Heart left ventricle (tissue), 16 donors: ENCODE measurements at places on chromosomes 1 and 21. TPM values are rescaled to one million over a fixed set of nuclear protein-coding genes. Genes with fewer than 3 reads are reported as not detected.

Gene HES3
- total RNA-seq = not detected

Gene CLCA1
- total RNA-seq = not detected

GRCh38 chr1:157198619-157199420 is 60.6 kb upstream of the ETV3 start:
- no peak for DNase-seq

DNA sequence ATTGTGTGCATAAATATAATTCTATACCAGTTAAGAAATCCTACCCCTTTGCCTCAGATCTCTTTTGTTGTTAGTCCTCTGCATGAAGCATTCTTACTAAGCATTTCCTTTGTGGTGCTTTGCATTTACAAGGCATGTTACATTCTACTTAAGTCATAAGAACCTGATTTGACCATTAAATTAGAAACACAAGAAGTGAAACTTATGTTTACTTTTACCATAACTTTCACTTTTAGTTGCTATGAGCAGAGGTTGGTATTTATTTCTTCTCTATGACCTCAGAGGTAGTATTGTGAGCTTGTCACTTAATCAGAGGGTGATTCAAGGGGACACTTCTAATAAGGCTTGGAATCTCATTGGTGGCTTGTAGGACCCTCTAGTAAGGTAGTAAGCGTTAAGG is 9.0 kb downstream of the FAM20B start:
- DNase-seq = no peak

DNA sequence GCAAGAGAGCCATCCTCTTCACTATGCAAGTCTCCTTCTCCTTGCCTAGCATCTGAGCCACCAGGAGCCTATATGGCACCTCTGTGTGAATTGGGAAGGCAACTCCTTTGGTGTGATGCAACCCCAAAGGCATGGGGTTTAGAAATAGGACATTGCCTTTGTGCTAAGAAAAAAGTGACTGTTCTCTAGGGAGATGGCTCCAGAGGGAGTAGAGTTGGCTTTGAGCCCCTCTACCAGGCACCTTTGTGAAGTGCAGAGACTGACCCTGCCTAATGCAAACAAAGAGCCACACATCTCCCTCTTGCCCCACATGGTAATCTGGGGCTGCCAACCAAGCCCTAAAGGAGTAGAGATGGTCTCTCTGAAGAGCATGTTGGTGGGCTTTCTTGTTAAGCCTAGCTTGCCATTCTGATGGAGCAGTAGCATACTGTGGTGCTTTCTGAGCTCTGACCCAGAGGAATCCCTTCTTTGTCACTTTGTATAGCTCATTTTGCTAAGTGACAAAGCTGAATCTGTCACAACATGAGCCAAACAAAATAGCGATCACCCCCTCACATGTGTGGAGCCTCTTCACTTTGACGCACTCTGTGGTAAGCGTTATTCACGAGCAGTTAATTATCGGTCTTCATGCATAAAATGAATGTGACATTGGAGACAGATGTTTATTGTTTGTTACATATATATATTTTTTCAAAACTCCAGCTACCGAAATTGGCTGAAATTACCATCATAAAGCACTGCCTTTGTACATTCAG is 74.4 kb downstream of the RWDD3 start:
- DNase-seq = no peak

Gene HSPA6
- total RNA-seq = 0.27 TPM

DNA sequence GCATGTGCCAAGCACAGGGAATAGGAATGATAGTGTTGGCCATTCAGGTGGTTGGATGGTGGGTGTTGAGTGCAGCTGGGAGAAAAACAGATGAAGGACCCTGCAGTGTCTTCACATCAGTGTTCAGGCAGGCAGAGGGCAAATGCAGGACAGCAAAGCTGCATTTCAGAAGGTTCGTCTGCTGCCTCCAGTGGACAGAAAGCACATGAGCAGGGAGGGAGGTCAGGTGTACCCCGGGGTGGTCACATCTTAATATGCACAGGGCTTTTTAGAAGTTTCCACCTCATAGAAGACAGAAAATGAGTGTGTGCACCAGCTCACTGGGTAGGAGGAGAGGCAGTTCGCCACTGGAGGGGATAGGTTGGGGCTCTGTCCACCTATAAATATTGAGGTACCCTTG is 184.9 kb downstream of the SLC35F3 start:
- no peak for DNase-seq

DNA sequence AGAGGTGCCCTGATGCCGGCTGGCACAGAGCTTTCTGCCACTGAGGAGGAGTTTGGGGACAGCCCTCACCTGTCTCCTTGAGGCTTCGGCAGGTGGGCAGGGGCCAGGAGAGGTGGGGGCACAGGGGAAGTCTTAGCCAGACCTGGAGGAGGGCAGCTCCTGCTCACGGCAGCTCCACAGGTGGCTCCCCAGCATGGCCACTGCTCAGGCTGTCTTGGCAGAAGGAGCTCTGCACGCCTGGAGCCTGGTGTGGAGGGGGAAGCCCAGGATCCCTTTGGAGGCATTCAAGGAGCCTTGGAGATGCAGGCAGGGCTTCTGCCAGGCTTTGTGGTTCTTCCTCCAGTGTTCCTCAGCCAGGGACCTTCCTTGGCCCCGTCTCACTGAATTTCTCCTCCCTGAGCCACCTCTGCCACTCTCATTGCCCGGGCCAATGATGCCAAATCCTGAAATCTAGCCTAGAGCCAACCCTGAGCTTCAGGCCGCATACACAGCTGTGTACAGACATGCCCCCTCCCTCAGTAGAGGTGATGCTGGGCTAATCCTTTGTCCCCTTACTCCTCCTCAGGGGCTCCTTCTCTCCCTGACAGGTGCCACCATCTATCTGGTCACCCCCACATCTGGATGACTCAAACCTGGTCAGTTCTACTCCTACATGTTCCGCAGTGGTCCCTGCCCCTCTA is 251.8 kb upstream of the VAMP3 start:
- no peak for DNase-seq

- DNase-seq = no peak
Measured at GRCh38 chr1:85568660-85569059, 11.9 kb upstream of the CCN1 start.

DNA sequence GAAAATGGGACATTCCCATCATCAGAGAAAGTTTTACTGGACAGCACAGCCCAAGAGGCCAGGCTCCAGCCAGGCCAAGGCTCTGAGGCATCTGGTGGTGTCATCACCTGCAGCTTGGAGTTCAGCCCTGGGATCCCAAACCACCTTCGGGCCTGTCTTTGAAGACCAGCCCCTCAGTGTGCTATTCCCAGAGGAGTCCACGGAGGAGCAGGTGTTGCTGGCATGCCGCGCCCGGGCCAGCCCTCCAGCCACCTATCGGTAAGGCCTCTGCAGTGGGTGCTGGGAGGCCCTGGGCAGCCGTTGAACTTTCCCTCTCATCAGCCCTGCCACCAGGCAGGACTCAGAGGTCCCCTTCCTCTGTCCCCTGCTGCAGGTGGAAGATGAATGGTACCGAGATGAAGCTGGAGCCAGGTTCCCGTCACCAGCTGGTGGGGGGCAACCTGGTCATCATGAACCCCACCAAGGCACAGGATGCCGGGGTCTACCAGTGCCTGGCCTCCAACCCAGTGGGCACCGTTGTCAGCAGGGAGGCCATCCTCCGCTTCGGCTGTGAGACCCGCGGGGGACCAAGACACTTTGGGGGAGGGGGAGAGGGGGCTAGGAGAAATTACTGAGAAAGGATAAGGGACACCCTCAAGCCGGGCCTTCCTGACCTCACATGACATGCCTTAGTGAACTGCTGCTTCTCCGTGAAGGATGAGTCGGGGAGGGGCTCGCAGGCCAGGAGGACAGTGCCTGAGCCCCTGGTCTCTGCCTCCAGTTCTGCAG is 15.0 kb downstream of the CNTN2 start:
- DNase-seq = no peak

Gene HES2
- total RNA-seq = not detected

DNA sequence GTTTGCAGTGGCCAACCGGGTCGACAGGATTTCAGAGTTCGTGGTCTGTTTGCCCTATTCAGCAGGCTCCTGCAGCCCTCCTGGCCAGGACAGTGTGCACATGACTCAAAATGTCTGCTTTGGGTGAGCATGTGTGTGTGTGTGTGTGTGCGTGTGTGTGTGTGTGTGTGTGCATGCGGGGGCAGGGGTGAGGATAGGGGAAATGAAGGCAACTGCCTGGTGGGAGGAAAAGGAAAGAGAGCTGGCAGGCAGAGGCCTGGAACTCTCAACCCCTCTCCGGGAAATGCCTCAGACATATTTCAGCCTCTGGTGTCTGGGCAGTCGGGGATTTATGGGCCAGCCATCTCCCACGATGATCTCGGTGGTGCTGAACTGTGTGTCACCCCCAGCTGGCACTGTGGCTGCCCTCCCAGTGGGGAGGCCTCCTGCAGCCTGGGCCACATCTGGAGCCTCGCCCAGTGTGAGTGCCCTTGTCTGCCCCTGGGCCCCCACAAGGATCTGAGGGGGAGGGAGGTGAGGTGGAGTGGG is 15.2 kb downstream of the CDCP2 start:
- no peak for DNase-seq

DNA sequence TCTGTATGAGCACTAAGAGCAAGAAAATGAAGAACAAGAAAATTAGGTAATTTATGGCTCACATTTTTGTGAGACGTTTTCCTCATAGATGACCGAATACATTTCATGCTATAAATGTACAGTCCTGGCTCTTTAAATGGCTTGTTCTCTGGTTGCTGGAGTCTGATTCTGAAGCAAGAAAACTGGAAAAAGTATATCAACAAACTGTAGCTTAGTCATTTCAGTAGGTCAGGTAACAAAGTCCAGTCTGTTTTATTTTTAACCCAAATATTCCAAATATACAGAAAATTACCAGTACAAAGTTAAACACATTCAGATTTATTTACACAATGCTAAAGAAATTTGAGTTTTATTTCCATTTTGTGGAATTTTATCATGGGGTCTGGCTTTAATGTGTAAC is 2.5 kb upstream of the MYBPHL start:
- DNase-seq = no peak
